Activated CD4-positive, alpha-beta T cell treated with anti-CD3 and anti-CD28 coated beads, Interleukin-2, amount 50 U/mL, for 1 hour (primary cell): ENCODE measurements at places on chromosomes 12 and 14.

DNA sequence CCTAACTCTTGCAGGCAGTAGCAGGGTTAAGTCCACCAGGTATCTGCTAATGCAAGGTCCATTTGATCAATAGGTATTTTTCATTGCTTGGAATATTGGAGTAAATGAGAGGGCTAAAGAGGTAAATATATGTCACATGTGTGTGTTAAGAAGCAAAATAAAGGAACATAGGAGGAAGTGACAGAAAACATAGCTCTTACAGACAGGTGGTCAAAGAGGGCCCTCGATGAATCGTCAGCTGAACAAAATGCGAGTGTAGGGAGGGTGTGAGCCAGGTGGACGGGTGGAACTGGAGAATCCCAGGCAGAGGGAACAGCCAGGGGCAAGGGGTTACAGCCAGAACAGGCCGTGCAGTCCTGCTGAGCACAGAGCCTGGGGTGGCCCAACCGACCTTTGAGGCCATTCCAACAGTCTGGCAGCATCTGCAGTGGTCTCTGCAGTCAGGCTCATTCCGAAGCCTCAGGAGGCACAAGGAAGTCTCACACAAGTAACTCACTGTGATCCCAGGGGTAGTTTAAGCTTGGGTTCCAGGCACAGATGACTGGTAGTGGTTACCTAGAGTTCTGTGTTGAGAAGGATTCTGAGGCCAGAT, 43.2 kb downstream of the CCDC88C start:
- no peak for DNase-seq

DNA sequence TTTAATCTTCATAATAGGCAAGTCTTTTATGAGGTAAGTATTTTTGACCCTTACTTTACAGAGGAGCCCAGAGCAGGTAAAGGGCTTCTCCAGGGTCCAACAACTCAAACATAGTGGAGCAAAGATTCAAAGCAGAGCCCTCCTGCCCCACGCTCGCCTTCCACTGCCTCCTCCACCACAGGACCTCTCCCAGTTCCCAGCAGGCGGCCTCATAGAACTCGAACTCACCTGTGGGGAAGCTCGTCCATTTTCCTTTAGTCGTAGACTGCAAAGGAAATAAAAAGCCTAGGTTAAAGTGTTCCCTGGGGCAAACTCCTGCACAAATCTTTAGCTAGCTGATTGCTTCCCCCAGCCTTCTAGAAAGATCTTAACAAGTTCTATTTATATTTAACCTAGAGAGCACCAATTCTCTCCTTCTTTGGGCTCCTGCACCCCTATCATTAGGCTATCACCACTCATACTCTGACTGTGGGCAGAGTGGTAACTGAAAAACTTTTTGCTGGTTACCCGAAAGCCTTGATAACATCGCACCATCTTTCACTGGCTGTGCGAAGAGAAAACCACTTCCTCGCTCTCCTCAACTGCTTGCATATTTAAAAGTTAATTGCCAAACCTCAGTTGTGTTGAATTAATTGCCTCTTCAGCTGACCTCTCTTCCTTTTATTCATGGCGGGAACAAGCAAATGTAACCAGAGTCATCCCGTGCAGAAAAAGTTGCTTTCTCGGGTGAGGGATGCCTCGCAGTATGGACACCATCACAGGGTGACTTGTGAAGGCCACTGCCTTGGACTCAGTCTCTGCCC, 299.6 kb downstream of the DPF3 start:
- no peak for DNase-seq

- peak; percentile 71 for DNase-seq
Measured at GRCh38 chr12:4030929-4031702, 157.9 kb upstream of the PARP11 start.

- no peak for DNase-seq
Measured at GRCh38 chr12:28390206-28390605, 199.9 kb downstream of the CCDC91 start.

- DNase-seq: no peak
Measured at GRCh38 chr14:95297832-95298231, 21.9 kb downstream of the CLMN start.

- DNase-seq: no peak
Measured at GRCh38 chr12:29211696-29212095, 62.6 kb downstream of the FAR2 start.

- no peak for DNase-seq
Measured at GRCh38 chr12:102513739-102514138, 33.4 kb upstream of the IGF1 start.

- DNase-seq: no peak
Measured at GRCh38 chr14:97592341-97592980, 795.3 kb downstream of the VRK1 start.

DNA sequence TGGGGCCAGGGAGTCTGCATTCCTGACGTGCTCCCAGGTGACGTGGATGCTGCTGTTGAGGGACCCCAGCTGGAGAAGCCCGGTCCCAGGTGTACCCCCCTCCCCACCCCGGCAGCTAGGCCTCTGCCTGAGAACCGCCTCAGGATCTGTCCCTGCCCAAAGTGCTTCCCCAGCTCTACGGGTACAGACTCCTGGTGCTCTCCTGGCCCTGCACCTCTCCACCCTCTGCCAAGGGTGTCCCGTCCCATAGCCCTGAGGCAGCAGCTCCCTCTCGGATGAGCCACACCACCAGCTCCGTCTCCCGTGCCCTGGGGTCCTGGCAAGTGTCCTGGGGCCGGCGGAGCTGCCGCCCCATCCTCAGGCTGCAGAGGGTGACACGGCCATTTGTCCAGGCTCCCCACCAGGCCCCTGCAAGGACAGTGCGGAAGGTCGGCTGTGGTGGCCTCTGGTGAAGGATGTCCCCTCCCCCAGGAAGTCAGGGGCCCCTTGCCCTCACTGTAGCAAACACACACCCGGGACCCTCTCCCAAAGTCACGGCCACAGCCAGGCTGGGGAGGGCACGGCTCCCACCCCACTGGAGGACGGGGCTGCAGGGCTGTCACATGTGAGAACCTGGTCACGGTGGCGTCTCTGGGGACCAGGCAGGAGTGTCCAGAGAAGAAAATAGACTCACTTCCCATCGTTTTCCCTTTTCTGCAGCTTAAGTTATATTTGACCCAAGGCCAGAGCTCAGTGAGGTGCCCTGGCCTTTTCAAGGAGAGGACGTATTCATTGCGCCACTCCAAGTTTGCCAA, 74.4 kb upstream of the FBRSL1 start:
- DNase-seq: no peak

DNA sequence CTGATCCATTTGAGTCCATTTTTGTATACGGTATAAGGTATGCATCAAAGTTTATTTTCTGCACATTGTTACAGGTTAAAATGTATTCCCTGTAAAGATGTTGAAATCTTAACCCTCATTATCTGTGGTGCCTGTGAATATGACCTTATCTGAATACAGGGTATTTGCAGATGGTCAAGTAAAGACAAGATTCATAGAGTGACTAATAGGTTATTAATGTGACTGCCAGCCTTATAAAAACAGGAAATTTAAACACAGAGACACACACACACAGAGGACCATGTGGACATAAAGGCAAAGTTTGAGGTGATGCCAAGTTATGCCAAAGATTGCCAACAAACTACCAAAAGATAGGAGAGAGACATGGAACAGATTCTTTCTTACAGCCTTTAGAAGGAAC, 347.2 kb upstream of the DCN start:
- no peak for DNase-seq

DNA sequence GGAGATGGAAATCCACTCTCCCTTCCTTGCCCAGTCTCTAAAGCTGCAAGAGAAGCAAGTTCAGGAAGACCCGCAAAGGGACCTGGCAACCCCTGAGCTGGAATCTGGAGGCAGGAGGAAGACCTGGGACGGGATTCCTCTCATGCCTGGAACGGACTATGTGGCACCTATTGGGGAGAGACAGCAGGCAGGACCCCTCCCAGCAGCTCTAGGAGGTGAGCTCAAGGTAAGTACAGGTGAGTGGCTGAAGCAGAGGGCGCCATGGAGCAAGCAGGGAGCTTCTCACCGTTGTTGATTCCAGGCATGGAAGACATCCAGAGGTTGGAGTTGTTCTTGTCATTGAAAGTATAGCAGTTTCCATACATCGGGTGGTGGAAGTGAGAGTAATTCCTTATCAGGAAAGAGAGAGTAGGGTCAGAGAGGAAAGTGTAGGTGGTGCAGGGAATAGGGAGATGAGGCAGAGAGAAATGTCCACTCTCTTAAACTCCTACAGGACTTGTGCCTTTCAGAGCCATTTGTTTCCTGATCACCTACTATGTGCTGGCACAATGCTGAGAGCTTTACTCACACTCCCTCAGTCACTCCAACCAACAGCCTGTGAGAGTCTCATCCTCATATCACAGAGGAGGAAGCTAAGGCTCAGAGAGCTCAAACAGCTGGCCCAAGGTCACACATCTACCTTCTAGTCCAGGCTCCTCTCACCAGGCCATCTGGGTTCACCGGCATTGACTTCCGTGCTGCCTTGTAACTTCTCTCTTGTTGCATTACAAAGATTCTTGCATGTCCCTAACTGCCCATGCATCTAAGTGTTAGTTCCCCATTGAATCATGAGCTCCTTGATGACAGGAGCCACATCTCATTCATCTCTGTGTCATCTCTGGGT, 13.9 kb upstream of the TNFRSF1A start:
- no peak for DNase-seq

DNA sequence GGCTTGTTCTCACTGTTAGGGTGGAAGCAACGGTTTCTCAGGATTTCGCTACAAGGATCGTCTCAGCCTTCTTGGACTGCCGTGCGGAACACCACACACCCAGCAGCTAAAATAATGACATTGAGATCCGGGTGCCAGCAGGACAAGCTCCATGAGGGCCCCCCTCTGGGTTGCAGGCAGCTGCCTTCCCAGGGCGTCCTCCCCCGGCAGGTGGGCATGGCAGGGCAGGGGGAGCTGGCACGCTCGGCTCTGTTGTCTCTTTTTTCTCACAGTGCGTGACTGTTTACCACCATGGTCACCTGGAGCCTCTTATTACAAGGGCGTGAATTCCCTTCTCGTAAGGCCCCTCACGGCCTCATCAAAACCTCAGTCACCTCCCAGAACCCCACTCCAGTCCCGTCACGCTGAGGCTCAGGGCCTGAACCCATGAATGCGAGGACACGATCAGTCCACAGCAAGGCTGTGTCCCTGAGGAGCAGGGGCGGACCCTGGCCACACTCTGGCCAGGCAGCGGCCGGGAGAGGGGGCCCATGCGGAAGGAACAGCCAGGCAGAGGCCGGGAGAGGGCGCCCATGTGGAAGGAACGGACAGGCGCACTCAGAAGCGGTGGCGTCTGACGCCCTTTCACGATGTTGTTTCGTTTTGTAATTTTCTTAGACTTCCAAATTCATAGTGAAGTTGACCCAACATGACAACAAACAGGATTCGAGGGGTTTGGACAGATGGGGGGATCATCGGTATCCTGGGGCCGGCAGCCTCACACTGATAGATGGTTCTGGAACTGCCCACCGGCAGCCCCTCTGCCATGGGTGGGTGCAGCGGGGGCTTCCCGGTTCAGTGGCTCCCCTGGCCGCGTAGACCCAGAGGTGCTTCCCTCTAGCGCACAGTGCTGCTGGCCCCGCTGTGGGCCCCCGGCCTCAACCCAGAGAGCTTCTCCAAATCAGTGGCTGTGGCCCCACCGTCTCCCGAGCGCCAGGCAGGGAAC, 10.0 kb downstream of the LRCOL1 start:
- peak; percentile 14 for DNase-seq

GRCh38 chr12:25883026-25883916, 75.2 kb upstream of the RASSF8 start:
- no peak for DNase-seq

DNA sequence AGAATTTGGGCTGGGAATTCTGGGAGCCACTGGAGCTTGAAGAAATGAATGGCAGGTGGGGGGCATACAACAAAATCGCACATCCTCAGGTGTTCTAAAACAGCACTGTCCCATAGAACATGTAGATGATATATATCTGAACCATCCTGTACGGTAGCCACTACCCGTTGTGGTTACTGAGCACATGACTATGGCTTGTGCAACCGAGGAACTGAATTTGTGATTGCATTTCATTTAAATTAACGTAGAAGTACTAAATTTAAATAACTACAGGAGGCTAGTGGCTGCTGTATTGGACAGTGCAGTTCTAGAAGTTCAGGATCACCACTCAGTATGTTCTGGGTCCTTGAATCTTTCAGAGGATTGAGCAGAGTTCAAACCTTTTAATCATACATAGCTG, 172.4 kb downstream of the PHETA1 start:
- no peak for DNase-seq

GRCh38 chr14:42671636-42672035, 1065.0 kb downstream of the LRFN5 start:
- DNase-seq: no peak

GRCh38 chr12:82973592-82973991, 286.9 kb downstream of the TMTC2 start:
- no peak for DNase-seq

DNA sequence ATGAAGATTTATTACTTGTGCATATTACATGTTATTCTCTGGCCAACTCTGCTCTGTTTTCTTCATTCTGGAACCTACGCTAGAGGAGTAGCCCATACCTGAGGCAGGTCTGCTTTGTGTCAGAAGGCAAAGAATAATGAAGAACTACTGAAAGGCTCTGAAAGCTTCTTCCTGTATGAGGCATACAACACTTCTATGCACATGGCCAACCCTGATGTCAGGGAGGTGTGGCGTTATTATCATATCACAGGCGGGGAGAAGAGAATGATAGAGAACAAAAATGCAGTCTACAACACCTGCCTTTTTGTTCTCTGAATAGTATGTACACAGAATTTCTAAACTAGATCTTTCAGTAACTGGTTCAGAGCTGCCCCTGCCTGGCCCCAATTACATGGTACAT, 32.5 kb upstream of the CRY1 start:
- no peak for DNase-seq

- no peak for DNase-seq
Measured at GRCh38 chr12:103442822-103443221, 52.9 kb downstream of the C12orf42 start.

GRCh38 chr14:69471916-69472315, 12.6 kb upstream of the PLEKHD1 start:
- DNase-seq: no peak

DNA sequence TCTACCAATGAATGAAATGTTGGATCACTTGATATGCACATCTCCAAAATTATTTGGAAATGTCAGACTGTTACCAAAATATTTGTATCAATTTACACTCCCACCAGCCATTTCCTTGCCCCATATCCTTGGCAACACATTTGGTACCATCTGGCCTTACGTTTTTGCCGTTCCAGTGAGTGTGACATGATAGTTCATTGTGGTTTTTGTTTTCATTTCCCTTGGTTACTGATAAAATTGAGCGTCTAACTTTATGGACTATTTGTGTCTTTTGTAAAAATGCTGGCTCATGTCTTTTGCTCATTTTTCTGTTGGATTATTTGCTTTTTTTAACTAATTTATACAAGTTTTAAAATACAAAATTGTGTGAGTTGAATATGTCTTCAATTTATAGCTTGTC, 11.0 kb downstream of the KLHDC1 start:
- DNase-seq: no peak
